GM20000 (cell line): ENCODE measurements at places on chromosomes 2 and 18.
A peak's percentile ranks its signal among the peaks of the same experiment; 100 is the strongest.

DNA sequence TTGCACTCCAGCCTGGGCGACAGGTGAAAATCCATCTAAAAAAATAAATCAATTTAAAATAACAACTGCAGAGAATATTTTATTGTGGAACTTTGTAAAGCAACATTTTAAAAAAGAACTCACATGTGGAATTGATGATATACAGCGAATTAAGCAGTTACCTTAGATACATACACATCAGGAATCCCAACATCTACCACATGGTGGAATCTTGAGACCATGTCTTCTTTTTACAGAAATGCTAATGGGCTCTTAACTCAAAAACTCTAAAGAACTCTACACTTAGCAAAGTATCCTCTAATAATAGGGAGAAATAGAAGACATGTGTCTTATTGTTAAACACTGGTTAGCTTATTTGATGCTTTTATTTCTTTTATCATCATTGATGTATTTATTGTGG, 373.6 kb downstream of the CDH7 start:
- no peak for DNase-seq

DNA sequence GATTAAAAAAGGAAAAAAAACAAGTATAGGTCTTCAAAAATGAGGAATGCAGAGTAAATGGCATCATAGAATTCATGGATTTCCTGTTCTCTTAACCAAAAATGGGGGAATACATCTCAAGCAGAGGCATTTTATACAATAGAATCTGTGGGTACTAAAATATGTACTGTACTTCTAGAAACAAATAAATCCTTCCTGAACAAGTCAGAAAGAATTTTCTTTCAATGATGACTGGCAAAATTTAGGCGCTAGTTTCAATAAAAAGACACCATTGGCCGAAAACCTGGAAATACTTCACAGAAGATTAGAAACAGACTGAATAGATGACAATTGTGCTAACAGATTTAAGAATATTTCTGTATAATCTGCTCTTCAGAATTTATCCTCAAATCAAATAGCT, 15.1 kb downstream of the TRAK2 start:
- no peak for DNase-seq

- peak; percentile 25 for DNase-seq
Measured at GRCh38 chr2:114056294-114057143, 166.6 kb downstream of the ACTR3 start.

- no peak for DNase-seq
Measured at GRCh38 chr2:179180242-179180641, 84.4 kb downstream of the SESTD1 start.

DNA sequence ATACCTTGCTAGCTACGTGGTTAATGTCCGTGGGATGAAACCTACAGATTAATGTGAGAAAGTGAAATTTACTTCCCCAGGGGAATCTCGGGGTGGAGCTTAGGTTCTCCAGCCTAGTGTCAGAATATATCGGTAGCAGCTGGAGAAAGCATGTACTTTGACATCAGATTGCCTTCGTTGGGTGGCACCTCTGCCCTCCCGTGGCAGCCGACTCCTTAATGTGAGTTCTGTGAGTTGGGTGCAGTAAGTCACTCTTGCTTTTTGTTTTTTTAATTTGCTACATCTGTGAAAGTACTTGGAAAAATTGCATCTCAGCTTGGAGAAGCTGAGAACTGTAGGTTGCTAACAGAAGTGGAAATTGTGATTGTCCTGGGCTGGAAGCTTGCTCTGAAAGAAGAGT, 3.6 kb downstream of the KLF11 start:
- no peak for DNase-seq

- no peak for DNase-seq
Measured at GRCh38 chr18:57533006-57533867, 53.3 kb downstream of the FECH start.

DNA sequence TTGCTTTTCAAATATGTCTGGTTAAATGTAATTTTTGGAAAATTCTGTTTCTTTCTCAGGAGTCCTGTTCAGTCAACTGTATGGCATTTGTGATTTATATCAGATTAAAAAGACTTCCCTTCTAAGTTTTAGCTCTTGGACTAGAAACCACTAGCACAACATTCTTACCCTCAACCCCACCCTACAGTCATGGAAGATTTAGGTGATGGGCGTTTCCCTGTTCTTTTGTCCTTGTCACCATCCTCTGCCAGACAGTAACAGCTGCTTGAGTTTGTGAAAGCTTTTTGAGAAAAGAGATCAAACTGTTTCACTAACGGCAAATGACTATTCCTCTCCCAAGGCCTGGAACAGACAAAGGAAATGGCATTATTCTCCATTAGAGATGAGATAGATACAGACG, 31.8 kb downstream of the SERPINB5 start:
- DNase-seq: no peak

- no peak for DNase-seq
Measured at GRCh38 chr2:39852831-39853230, 73.8 kb upstream of the THUMPD2 start.

GRCh38 chr2:126643431-126643830, 12.5 kb upstream of the GYPC start:
- no peak for DNase-seq

DNA sequence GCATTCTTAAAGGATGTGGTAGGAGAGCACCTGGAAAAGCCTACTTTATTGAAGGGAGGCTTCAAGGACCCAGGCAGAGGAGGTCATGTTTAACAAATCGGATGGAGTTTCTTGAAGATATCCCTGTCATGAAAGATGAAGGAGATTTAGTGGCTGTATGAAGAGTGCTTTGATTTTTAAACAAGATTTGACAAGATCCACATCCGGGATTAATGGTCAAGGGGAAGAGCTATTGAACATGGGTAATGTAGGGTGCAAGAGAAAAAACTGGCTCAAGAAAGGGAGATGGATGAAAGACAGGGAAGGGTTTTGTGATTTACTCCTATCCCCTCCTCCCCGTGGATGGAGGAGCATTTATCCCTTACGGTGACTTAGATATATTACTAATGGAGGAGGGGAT, 113.1 kb upstream of the OSR1 start:
- no peak for DNase-seq

GRCh38 chr2:128732976-128733431, 414.3 kb upstream of the HS6ST1 start:
- DNase-seq: no peak

- peak; percentile 86 for DNase-seq
Measured at GRCh38 chr2:62456721-62457539, 49.1 kb downstream of the TMEM17 start.

DNA sequence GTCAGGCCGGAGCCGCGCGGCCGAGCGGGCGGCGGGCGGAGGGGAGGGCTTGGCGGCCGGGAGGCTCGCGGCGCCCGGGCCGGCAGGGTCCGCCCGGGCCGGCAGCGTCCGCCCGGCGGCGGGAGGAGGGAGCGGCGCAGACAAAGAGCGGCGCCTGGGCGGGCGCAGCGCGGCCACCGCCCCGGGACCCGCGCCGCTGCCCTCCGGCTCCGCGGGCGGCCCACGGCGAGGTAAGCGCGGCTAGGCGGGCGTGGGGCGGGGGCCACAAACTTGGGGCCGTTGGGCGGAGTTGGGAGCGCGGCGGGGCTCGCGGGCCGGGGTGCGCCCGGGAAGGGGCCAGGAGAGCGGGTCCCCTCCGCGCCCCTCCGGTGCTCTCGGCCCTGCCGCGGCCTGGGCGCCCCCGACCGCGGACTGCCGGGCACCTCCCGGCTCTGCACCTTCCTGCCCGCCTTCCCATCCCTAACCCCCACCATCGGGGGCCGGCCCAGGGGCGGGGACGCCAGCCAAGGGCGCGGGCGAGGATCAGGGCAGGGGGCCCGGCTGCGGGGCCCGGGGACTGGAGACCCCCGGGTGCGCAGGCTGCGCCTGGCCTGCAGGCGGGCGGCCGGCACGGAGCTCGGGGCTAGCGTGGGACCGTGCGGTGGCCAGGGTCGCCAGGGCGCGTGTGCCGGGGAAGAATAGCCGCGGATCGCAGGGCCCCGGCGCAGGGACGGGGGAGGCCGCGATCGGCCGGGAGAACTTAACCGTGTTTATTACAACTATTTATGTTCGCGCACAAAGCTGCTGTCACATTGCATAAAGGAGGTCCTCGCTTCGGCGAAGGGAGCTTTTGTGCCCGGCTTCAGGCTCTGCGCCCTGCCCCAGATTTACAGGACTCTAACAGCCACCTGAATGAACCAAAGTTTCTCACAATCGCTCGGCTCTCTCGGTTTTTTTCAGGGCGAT, at the start of gene NCK2:
Gene NCK2, plus strand, starts transcription at position 4 of the 945 bp plus-strand sequence. CDS start 110,152 bp downstream, outside the sequence.
- DNase-seq: peak; percentile 61

DNA sequence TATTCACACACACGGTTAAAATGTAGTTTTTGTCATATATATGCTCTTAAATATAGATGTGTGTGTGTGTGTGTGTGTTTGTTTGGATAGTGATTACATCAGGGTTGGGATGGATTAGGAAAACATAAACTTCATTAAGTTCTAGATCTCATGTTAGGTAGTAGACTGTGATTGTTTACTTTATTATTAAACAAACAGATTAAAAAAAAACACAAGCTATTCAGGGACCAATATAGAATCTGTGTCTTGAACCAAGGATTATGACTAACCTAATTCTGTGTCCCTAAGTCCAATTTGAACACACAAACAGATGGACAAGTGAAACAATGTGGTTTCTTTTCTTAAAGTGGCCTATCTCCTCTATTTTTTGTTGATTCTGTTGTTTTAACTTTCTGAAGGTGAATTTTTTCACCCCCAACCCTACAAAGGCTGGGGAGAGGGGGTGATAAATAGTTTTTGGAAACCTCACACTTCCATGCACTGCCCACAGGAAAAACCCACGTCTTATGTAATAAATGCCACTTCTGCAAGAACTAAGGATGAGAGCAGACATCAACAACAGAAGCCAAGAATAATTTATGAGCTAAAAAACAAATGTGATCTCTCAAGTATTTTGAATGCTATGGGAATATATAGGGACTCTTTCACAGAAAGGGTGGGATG, 40.7 kb downstream of the IL1R2 start:
- DNase-seq: no peak

DNA sequence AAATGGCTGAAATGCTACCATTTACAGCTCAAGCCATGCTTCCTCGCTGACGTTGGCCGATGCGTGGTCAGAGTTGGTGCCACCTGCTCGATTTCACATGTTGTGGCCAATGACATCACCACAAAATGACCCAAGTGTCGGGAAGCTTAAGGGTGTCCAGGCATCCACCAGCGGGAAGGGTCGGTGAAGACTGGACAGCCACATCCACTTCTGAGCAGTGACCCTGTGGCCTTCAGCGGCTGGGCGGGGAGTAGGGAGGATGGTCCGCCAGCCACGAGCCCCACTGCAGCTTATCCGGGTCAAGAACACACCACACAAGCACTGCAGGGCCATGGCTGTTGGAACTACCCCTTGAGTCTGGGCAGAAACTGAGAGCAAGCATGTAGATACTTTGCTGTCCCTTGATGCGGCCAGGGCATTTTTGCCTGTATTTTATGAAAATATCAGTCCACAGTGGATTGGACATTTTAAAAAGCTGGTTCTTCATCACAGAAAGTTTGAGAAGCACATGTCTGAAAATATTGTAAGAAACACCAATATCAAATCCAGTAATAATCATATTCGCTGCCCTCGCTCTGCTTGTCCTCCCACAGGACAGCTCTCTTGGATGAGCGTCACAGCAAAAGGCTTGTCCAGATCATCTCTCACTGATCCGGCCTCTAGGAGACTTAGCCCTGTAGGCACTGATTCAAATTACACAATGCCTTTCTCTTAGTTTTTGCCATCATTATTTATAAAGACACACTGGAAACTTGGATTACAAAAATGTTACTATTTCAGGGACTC, 174.0 kb downstream of the TWIST2 start:
- no peak for DNase-seq

DNA sequence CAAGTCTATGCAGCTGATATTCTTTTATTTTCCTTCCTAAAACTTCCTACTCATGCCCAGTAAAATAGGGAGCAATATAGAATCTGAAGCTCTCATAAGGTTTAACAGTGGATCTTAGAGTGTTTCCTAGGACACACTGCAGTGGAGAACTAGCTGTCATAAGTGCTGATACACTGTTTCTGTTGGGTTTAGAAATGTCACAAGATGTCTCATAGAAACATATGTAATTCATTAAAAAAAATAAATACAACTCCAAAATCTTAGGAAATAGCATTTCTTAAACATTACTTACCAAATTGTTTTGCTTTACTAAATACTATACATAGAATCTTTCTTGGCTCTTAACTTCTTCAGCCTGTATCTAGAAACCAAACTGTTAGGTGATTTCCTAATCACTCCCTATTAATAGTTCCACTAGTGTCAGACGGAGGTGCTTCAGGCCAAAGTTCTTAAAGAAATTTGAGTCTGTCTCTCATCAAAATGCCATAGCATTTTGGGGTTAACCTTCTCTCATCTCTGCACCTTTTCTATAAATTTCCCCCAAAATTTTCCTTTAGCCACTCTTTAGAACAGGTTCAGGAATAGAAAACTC, 93.7 kb downstream of the CERKL start:
- peak; percentile 18 for DNase-seq

DNA sequence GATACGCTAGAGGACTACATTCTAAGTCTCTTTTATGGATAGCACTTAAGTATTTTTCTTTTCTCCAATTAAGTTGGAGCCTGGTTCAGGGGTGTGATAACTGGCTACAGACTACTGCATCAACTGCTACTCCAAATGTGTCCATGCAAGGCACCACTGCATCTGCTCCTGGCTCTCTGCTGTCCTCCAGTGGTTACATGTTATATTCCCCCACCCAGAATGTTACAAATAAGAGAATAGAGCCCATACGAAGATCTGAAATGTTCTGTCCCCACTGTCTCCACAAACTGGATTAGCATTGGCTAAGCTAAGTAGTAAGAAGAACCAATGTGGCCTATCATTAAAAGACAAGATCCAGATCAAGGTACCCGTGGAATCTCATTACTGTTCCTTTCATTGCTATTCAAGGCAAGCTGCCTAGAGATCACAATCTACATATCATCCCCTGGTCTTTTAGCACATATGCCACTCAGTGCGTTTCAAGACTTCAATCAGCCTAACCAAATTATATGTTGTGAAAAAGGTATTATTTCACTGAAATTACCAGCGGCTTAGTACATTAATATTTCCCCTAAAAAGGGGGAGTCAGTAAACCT, 308.3 kb upstream of the SLC8A1 start:
- peak; percentile 4 for DNase-seq

GRCh38 chr2:45009928-45010701, 863 bp upstream of the SIX2 start:
- no peak for DNase-seq

DNA sequence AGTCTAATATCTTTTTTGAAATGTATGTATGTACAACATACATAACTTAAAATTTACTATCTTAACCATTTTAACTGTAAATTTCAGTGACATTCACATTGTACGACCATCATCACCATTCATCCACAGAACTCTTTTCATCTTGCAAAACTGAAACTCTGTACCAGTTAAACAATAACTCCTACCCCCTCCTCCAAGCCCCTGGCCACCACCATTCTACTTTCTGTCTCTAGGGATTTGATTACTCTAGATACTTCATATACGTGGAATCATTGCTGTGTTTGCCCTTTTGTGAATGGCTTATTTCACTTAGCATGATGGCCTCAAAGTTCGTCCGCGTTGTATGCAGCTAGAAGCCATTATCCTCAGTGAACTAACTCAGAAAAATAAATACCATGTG, 217.0 kb downstream of the METTL4 start:
- DNase-seq: no peak

- no peak for DNase-seq
Measured at GRCh38 chr2:219425238-219426067, 7.3 kb downstream of the DES start.

GRCh38 chr18:48836806-48837615, 113.8 kb downstream of the SMAD7 start:
- DNase-seq: no peak
